ENCODE measurements at places on chromosomes 16 and 17.

DNA sequence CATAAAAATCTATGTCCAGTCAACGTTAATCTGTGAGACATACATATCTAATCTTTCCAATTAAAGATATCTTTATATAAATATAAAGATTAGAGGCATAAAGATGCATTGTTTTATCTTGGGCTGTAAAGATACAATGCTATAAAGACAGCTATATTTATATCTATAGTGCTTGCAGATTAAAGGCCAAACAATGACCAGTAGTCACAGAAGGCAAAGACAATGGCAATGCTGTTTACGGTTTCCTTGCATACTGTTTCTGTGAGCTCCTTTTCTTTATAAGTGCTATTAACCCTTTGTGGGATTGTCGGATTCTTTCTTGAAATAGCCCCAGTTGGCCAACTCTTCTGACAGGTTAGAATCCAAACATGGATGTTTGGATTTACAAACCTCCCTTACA, 85.5 kb upstream of the SALL1 start:
- no peak for DNase-seq

DNA sequence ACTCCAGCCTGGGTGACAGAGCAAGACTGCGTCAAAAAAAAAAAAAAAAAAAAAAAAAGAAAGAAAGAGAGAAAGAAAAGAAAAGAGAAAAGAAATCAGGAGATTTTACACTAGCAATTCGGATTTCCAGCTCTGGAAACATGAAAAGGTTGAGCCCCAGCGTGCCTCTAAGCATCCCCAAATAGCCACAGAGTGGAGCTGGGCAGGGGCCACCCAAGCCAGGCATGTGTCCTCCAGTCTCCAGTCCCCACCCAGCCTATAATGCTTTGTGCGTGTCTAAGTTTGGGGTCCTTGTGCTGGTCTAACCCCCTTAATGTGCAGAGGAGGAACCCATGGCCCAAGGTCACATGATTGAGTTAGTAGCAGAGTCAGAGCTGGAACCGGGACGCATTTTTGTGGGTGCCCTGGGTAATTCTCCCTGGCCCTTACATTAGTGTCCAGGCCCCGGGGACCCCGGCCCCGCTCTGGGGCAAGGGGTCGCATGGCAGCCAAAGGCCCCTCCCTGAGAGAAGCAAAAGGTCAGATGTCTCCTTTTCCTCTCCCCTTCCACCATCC, 19.9 kb downstream of the ADAM11 start:
- DNase-seq, result no peak

- no peak for DNase-seq
Observed at GRCh38 chr16:23478566-23478965, 25.6 kb upstream of the COG7 start.

GRCh38 chr17:2792366-2793169, 3.7 kb upstream of the RAP1GAP2 start:
- no peak for DNase-seq

DNA sequence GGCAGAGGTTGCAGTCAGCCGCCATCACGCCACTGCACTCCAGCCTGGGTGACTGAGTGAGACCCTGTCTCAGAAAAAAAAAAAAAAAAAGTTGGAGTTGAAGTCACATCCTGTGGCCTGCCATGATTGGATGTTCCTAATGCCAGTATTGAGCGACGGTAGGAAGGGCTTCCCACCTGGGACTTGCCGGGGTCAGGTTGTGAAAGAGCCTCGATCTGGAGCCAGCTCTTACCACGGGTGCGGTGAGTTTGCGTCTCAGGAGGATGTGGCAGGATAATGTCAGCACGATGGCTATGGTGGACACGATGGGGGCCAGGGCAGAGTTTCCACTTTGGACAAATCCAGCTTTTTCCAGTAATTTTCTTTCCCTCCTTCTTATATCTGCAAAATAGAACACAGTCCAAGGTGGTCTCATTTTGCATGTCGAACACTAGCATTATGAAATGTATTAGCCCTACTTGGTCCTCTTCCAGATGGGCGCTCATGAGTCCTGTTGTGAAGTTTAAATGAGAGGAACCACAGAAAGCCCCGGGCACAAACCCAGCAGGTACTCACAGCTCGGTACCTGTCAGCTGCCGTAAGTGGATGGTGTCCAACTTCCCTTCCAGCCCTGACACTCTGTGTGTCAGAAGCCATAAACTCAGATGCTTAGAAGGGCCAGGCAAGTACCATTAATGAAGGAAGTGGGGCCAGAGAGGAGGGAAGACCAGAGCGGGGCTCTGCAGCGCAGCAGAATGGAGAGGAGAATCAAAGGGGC, 22.2 kb downstream of the ABCC12 start:
- DNase-seq, result no peak

DNA sequence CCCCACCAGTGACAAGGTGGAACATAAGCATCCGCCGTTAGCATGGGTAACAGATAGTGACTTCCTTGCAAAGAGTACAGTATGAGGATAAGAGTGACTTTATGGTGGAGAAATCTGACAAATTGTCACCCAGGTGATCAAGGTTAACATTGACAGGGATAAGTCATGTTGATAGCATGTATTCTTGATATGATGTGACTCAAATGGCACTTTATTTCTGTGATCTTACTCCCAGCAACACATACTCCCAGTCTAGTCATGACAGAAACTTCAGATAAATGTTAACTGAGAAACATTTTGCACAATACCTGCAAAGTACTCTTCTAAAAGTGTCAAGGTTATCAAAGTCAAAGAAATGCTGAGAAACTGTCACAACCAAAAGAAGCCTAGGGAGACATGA, 588.6 kb upstream of the KIF2B start:
- DNase-seq, result no peak

- no peak for DNase-seq
Observed at GRCh38 chr16:85629326-85629725, 16.2 kb downstream of the GSE1 start.

DNA sequence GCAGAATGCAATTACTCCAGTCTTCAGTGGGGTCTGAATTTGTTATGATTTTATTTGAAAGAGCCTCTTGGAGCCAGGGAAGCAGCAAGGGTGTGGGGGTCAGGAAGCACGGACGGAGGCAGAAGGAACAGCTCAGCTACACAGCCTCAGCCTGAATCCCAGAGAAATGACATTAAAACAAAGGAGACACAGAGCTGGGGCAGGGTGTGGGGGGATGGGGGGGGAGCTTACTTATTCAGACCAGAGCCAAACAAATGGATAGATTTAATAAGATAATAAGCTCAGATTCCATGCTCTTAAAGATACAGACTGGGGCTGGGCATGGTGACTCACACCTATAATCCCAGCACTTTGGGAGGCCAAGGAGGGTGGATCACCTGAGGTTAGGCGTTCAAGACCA, 195.3 kb downstream of the ZNF423 start:
- DNase-seq, result no peak

DNA sequence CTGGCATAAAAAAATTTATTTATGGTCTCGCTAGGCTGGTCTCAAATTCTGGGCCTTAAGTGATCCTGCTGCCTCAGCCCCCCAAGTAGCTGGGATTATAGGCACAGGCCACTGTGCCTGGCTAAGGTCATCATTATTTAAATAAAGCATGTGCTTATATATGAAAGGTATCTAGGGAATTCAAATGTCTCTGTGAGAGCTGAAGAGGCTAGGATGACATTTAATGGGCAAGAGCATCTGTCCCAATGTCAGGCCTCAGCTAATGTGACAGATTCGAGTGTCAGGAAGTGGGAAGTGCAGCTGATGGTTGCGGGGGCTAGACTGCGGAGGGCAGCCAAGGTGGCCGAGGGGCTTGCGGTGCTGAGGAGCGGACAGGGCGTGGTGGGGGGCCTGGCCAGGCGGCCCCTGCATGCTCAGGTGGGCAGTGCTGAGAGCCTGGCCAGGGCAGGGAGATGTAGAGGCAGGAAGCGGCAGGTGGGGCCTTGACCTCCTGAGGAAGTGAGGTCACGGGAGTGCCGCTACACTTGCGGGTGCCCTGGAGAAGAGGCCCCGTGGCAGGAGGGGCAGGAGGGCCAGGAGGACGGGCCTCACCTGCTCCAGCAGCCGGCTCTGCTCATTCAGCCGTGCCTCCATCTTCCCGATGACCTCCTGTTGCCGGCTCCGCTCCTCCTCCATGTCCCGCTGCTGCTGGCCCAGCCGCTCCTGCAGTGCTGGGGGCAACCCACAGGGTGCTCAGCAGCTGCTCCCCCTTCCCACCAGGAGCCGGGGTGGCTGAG, 12.6 kb upstream of the MRPL38 start:
- DNase-seq, result no peak

DNA sequence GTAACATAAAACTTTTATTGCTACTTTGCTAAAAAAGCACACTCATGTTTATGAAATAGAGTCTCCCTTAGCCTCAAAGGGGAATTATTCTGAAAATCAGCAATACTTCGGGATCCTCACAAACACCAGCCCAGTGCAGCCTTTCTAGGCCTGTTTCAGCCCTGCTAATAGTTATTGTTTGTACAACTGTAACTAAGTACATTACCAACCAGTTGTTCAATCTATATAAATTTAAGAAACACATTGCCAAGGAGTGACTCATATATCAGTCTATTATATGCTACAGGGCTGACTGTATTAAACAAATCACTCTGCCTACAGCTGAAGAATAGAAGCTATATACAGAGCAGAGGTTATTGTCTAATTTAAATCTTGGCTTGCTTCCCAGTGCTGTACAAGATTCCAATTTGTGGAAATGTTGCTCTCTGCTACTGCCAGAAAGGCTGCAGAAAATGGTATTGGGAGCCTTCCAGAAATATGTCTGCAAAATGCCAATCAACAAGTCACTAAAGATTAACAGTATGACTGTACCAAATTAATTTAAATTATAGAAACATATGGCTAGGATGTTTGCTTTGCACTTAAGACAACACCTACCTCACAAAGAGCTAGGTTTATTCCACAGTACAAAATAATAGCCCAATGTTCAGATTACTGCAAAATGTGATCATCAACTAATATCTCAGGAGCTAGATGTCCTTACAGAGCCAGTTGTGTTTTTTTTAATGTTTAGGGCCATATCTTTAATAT, 49.7 kb downstream of the TOX3 start:
- no peak for DNase-seq

- no peak for DNase-seq
Observed at GRCh38 chr17:48025904-48026501, 11.6 kb downstream of the COPZ2 start.

- DNase-seq, result no peak
Observed at GRCh38 chr17:10229181-10229580, 30.8 kb upstream of the GAS7 start.

GRCh38 chr16:4205971-4206370, 35.9 kb downstream of the SRL start:
- DNase-seq, result no peak

- no peak for DNase-seq
Observed at GRCh38 chr16:66443269-66443652, 16.2 kb downstream of the BEAN1 start.

DNA sequence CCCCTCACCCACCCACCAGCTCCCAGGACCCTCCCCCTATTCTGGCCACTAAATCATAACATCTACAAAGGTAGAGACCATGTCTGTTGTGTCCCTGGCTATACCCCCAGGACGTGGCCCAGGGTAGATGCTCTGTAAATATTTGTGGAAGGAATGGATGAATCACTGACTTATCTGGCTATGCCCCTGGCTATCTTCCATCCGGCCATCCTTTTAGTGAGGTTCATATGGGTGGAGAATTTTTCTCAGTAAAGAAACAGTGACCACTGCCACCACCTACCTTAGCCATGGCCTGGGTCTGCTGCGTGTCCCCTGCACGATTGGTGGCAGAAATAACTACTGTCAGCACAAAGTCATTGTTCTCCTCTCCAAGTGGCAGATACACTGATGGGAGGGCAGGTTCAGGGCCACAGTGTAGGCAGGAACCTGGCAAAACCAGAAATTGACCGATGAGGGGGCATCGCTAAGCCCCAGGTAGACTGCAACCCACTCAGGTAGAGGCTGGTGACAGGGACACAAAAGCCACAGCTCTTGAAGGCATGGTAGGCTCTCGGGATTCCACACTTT, 63.1 kb upstream of the BCO1 start:
- DNase-seq, result no peak

DNA sequence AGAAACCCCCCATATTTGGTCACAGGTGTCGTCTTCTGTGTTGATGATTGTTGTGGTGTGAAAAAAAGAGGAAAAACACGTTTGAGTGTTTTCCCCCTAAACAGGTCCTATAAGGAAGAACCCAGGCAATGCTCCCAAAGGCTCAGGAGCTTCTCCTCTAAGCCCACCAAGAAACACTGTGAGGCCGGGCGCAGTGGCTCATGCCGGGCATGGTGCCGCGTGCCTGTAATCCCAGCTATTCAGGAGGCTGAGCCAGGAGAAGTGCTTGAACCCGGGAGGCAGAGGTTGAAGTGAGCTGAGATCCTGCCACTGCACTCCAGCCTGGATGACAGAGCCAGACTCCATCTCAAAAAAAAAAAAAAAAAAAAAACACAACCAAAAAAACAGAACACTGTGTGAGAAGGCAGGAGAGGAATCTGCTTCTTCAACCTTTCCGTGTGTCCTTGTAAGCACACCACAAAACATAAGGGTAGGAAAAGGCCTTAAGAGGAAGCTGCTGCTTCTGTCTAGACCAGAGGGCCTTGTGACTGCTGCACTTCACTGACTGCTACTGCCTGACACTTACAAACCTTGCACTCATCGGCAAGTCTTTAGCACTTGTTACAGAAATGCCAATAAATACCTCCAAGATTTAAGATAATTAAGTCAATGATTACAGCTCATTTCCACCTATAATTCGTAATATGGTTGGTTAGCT, 9.3 kb downstream of the JPT1 start:
- DNase-seq, result no peak

- no peak for DNase-seq
Observed at GRCh38 chr17:17987187-17987896, 14.7 kb downstream of the DRC3 start.

Measured in cortex of kidney (tissue), 1 donor.